CD4-positive, alpha-beta T cell treated with Interleukin-21 for 1 hour (primary cell): ENCODE measurements at places on chromosomes 3 and 15.

DNA sequence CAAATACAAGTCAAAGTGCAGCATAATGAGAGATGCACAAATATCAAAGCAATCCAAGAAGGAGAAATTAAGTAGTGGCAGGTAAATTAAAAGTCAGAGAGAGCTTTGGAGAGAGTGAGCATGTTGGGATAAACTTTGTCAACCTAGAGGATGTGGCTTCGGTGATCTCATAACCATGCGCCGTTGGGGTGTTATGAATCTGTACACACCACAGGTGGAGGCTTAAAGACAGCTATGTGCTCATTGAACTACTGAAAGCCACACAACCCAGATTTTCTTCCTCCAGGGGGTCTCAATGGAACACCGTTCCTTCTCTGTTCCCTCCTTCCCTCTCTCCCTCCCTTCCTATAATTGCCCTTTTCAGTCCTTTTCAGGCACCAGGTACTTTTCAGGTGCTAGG lies 52.0 kb downstream of the SUCNR1 start:
- no peak for DNase-seq

GRCh38 chr3:126252373-126252772 lies 72.0 kb upstream of the ALDH1L1 start:
- DNase-seq: no peak

DNA sequence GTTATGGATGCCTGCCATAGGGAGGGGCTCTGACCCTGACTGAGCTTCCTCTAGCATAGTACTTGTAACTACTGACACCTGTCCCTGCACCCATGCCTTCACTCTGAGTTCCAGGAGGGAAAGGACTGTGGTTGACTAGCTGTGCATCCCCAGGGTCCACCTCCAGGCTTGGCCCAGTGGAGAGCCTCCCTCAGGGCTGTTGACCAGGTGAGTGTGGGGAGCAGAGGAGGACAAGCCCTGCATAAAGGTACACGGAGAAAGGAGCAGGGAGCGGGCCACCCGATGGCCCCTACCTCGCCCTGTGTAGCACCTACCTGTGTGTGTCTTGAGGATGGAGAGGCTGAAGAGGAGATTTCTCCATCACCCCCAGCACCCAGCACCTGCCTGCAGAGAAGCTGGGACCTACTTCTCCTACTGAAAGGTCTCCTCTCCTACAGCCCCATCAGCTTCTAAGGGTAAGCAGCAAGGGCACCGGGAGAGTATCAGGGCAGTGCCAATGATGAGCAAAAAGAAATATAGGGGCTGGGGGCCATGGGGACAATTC lies 6.7 kb upstream of the LTF start:
- DNase-seq: no peak

DNA sequence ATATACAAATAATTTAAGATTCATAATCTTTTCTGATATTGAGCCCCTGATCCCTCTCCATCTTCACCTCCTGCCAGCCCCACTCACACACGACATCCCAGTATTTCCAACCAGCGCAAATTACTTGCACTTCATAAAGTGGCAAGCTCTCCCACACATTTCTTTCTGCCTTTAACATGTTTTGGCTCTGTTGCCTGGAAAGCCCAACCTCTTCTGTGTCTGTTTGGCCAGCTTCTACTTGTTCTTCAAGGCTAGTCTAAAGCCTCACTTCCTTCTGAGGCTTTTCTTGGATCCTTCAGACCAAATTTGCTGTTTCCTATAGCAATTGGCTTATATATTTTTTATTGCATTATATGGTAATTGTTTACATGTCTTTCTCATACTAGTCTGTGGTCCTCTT lies 5.1 kb upstream of the TM6SF1 start:
- DNase-seq: no peak

- no peak for DNase-seq
Measured at GRCh38 chr3:86969500-86970189, 21.3 kb downstream of the VGLL3 start.

DNA sequence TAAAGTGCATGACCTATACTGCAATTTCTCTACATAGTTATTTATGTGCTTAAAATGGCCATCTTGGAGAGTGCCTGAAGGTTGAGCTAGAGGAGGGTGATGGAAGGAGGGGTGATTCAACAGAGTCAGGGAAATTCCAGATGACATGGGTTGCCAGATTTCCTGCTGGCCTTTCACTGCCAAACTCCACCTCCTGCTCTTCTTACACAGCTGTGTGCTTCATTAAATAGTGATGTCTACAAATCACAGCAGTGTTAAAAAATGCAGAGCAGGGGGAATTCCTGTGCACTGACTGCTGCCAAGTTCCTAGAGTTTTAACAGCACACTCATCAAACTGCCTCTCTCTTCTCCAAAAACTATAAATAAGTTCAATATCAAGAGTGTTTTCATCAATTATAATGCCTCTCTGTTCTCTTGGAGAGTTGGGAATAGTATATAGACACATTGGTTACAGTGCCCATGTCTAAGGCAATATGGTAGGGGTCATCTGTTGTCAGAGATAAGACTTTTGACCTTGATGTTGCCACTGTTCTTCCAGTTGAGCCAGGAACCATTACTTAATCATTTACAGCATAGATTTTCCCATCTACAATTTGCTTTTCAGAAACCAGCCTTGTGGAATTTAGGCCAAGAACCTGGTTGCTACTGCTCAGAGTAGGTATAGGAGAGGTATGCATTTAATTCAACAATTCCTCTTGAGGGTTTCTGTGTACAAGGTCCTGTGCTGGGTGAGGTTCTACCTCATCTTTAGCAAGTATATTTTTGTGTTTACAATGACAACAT lies 79.6 kb downstream of the TP63 start:
- DNase-seq: no peak

DNA sequence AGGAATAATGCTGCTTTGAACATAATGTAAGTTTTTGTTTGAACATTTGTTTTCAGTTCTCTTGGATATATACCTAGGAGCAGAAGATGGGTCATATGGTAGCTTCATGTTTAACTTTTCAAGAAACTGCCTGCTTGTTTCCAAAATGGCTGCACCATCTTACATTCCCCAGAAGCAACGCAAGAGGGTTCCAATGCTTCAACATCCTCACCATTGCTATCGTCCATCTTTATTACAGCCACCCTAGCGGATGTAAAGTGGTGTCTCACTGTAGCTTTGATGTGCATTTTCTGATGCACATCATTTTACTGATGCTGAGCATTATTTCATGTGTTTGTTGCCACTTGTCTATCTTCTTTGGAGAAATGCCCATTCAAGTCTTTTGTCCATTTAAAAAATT lies 46.4 kb upstream of the GATA2 start:
- DNase-seq: no peak
